NB4 (cell line): ENCODE measurements at places on chromosomes 7 and 10.

GRCh38 chr7:145698526-145699262 lies 417.9 kb upstream of the CNTNAP2 start:
- no peak for DNase-seq

GRCh38 chr7:158581440-158582088 lies 6.1 kb downstream of the PTPRN2 start:
- no peak for DNase-seq

DNA sequence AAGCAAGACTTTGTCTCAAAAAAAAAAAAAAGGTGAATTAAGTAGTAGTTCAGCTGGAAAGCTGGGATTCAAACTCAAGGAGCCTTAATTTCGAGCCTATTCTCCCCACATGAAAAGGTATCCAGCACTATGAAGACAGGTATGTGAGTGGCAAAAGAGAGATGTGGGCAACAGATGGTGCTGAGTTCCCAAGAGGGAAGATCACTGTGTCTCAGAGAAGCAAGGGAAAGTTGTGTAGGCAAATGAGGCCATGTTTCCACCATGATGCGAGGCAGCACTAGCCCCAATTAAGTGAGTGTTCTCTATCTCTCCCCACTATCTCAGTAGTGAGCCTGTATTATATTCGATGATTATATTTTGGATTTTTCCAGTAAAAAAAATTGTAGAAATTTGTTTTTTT lies 19.8 kb upstream of the ST7 start:
- DNase-seq, result no peak

GRCh38 chr7:125201002-125201401 lies 271.4 kb upstream of the POT1 start:
- no peak for DNase-seq

DNA sequence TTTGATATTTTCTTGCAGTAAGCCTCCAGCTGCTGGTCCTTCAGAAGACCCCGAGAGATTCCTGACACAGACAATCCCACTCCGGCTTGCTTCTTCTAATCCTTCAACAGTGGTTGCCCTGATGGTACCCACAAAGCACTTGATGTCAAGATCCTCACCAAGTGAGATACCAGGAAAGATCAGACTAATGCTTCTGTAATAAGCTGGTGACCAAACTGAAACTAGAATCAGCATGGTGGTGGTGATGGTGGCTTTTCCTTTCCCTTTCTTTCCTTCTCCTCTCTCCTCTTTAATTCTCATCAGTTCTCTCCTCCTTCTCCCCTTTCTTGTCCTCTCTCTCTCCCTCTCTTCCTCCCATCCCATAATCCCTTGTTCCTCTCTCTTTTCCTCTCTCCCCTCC lies 25.8 kb upstream of the CASD1 start:
- DNase-seq, result no peak

DNA sequence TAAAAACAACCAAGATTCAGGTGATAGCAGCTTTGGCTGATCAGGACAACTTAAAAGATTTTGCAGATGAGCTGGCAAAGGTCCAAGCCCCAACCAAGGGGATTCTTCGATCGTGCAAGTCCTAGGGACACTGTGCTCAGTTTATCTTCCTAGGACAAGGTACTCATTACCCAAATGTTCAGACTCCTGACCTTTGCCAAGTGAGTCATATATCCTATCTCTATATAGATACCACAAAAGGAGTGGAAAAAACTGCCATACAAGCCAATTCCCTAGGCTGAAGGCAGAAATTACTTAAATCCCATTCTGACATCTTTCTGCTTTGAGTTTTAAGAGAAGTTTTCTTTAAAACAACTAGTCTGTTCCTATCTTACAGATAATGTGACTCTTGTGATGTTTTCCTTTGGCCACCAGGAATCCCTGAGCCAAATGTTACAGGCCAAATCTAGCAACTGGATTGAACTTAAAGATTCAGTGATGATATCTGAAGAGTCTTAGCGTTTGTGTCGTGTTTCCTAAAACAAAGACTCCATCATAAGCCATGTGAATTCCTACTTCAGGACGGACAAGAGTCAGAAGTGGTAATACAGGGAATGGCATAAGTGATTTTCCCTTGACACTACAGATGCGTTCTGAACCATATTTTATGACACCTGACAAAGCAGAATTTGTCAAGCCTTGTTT lies 142.6 kb upstream of the ASAH2 start:
- DNase-seq, result no peak

GRCh38 chr10:49351669-49352068 lies 44.2 kb downstream of the DRGX start:
- DNase-seq, result no peak

DNA sequence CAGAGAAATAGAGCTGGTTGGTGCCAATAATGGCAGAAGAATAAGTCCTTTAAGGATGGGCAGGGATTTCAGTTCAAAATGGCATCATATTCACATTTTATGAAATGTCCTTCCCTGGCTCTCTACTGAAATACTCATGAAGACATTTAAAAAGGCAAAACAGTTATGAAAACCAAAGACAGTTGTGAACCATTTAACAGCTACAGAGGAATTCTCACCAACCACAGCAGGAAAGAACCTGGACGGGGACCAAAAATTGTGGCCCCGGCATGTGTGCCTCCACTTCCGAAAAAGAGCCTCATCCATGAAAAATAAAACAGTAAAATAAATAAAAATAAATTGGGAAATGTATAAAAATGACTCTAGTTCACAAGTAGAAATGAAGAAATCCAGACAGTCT lies 539.5 kb downstream of the SUGCT start:
- DNase-seq, result no peak

DNA sequence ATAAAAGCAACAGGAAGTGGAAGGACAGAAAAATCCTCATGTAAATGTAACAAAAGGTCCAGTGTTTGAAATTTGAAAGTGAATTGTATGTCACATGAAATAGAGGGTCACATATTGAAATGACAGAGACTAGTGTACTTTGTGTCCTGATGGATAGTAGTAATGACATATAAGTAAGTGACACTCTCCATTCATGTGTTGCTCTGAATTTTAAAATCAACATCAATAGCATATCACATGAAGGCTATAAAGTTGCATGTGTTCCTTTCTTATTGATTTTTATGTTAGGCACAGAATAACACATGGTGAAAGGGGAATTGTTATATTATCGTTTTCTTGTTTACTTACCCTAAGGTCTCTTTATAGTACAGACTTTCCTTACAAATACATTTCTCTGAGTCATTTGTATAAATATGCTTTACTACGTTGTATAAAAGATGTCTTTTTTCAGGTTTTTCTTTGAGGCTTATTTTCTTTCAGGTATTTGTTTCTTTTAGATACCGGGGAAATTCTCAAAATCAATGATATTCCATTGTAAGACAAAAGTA lies 104.6 kb upstream of the CACNA2D1 start:
- DNase-seq, result no peak

- no peak for DNase-seq
These were observed 174.6 kb upstream of the KLF6 start for GRCh38 chr10:3959370-3960325.

DNA sequence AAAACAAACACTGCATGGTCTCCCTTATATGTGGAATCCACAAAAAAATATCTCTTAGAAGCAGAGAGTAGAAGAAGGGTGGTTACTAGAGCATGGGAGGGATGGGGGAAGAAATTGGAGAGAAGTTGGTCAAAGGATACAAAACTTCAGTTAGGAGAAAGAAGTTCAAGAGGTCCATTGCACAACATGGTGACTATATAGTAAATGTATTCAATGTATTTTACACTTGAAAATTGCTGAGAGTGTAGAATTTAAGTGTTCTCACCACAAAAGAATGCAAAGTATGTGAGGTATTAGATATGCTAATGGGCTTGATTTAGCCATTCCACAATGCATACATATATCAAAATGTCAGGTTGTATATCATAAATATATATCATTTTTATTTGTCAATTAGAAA lies 232.0 kb upstream of the CELF2 start:
- DNase-seq, result no peak

DNA sequence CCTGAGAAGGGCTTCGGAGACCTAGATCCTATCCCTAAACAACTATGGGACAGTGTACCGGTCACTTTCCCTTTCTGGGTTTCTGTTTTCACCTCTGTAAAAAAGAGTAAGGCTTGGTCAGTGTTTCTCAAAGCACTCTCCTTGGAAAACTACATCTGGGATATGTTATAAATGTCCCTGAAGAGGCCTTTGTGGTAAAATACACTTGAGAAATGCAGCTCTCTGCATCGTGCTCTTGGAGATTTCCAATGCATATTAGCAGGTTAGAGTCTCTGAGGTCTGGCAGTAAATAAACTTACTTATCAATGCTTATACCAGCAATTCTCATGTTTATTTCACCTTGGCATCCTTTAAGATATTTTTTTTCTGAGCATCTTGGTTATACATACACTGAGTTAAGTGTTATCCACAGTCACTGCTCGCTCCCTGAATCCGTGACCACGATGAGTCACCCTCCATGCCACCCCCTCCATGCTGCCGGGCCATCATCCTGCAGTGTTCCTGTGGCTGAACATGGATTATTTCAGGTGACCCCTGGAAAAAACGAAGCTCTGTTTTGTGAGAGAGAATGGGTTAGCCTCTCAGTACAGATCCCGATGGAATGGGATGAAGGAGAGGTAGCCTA lies 3.3 kb upstream of the TBXAS1 start:
- DNase-seq, result peak; percentile 28

DNA sequence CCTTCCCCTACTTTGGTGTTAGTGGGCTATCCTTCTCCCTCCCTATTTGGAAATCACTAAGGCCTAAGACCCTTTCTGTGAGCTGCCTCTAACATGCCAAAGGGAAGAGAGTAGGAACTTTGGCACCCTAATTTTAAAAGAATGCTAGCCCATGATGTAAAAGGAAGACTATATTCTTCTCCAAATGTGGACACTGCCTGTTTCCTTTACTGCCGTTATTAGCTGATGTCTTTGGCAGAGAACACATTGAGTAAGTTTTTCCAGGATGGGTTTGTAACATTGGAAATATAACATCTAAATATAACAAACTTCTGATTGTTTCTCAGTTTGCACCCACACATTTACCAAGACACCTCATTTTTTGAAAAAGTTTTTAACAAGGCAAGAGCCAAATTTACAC lies 56.9 kb upstream of the TNKS2 start:
- DNase-seq, result no peak

DNA sequence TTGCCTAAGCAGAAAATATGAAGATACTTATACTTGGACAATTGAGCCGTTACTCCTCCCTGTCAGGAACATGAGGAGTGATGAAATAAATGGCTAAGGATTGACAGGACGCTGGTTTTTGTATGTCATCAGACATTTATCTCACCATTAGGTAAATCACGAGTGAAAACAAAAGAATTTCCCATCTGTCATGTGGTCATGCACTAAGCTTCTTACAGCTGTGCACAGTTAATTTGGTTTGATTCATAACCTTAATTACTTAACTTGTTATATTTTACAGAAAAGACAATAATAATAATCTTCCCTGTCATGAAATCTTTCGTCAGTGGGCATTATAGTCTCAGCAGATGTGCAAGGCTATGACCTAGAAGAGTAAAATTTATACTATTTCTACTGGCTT lies 266.5 kb downstream of the HGF start:
- no peak for DNase-seq

- no peak for DNase-seq
These were observed 1.7 kb upstream of the DIP2C start for GRCh38 chr10:691216-691615.

DNA sequence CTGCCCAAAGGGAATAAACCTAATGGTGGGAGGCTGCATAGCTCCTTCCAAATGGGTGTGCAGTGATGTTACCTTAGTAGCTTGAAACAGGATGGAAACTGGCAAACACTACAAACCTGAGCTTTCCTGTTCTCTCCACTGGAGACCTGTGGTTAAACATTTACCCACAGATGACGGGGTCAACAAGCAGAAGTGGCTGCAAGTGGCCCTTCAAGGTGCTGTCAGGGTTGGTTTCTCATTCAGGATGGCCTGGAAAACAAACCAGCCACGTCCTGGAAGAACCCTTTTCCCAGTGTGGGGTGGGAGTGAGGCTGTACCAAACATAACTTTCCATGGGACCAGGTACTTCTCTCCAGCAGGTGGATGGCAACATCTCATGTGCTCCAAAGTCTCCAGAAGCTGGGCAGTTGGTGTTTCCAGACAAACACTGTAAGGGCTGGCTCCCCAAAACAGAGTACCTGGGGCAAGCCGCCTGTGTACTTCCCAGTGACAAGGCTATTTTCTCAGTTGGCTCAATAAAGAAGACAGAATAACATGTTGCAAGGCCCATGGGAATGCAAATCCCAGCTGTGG lies 67.5 kb downstream of the DNAJB9 start:
- no peak for DNase-seq

DNA sequence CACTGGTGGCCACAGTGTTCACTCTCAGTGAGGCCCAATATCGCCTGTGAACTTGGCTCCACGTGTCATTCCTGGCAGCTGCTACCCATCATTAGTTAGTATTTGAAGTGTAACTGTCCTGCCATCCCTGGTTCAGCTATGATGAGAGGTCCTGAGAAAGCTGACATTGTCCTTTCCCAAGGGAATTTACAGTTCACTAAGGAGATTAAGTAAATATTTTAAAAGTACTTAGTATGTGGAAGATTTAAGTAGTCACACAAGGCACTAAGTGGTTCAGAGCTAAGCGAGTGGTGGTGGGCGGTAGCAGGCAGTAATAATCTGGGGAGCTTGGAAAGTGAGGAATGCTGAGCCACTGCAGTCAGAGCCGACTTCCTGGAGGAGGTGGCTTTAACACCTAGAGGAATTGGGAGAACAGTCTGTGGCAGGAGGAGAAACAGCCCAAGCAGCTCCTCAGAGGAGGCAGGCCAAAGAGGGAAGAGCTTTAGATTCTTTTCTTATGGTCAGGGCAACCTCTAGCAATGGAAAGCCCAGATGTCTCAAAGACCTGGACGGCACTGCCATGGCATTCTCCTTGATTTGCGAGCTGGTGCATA lies 519.7 kb downstream of the LRMDA start:
- no peak for DNase-seq

DNA sequence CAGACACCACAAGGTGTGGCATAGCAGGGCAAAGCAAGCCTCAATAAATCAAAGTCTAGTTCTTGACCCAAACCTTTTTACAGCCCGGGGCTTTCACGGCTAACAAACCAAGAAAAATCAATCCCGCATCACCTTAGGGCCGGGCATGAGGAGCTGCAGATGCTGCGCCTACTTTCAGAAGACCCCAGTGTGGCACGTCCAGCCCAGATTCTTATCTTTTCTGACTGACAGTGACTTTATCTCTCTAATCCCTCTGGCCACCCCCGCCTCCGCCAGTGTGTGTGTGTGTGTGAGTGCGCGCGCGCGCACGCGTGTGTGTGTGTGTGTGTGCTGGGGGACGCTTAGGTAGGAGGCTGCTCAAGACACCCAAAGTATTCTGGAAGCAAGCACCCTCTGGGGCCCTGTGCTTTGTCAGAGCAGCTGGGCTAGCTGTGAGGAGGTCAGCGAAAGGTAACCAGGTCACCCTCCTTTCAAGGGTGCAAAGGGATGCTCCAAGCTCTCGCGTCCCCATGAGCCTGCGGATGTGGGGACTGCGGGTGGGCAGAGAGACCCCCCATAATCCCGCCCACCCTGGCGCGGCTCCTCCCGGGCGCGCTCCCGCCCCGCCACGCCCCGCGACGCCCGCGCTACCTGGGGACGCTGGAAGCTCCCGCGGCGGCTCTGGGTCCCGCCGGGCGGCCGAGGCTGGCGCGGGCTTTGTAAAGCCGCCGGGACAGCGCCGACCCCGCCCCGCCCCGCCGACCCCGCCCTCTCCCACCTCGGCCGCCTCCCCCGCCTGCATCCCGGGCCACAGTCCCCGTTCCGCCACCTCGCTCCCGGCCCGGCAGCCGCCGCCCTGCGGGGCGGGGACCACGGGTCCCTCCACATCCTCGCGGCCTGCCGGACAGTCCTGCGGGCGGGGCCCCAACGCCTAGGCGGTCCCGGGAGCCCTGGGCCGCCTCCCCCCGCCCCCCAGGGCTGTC lies 57.1 kb upstream of the RHOBTB1 start:
- DNase-seq, result no peak

- DNase-seq, result no peak
These were observed 11.4 kb downstream of the CYP3A4 start for GRCh38 chr7:99772565-99772964.

GRCh38 chr10:130809761-130810515 lies 501.6 kb downstream of the TCERG1L start:
- DNase-seq, result peak; percentile 75
